ENCODE measurements at places on chromosomes 3 and 15.

DNA sequence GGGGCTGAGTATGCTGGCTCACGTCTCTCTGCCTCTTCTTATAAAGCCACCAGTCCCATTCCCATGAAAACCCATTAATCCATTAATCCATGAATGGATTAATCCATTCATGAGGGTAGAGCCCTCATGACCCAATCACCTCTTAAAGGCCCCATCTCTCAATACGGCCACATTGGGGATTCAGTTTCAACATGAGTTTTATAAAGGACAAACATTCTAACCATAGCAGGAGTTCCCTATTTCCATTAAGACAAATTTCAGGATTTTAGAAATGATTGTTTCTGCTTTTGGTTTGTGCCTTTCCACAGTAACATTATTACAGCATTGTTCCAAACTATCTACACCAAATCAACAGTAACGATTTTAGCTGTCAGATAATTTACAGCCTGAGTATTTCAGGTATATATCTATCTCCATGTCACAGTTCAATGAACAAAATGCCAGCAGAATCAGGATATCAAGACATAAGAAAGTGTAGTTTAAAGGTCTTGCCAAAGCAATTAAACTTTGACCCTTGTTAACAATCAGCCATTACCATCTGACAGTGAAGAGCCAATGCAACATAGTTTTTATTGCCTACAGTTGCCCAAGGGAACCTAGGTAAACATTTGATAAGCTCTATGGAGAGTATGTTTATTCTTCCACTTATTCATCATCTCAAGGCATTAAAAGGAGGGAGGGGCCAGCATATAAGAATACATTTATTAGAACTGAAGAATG is 3.8 kb downstream of the TSPAN3 start:
- DNase-seq = no peak

- DNase-seq = no peak
Measured at GRCh38 chr3:133782454-133782853, 23.2 kb upstream of the SRPRB start.

- no peak for DNase-seq
Measured at GRCh38 chr15:100862162-100862561, 17.5 kb upstream of the ALDH1A3 start.

DNA sequence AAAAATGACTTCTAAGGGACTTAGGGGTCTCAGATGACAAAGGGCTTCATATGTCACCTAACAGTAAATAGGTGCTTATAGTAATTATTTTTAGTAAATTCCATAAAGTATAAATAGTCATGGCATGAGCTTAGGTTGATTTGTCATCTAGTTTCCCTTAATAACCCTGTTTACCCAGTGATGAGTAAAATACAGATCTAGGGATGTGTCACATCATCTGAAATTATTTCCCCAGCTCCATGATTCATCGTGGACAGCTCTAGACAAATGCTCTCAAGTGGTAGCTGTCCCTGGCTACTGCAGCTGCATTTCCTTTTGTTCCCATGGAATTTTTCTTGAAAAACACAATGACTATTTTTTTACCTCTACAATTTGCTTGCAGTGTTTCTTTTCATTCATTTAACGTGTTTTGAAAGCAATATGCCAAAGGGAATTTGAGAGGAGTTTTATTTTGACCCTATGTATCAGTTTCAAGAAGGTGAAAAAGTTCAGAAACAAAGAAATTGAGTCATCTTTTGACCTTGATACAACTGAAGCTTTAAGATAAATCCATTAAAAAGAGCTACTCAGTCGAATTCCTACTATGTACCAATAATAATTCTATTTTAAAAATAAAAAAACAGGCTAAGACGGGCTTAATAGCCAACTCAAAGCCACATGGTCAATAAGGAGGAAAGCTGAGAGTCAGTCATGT is 241.6 kb downstream of the KCNMB2 start:
- DNase-seq = no peak

DNA sequence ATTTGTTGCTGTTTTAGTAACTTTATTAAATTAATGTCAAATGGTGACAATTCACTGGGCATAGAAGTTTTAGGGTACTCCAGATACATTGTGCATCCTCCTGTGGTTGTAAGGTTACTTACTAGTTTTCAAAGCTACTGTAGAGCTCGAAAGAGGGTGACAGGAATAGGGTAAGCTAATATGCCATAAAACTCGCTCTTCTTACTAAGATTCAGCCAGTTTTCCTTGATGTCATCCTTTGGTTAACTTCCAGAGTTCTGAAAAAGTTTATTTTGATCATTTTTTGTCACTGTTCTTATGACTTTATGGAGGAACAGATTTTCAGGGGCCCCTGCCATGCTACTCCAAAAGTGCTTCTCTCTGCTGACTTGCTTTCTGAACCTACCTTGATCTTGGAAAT is 334.8 kb downstream of the PLCL2 start:
- no peak for DNase-seq

- no peak for DNase-seq
Measured at GRCh38 chr3:119308355-119308754, 14.2 kb downstream of the ARHGAP31 start.

GRCh38 chr3:194386648-194387047 is 12.4 kb downstream of the GP5 start:
- no peak for DNase-seq

- no peak for DNase-seq
Measured at GRCh38 chr3:16618721-16619120, 13.5 kb upstream of the DAZL start.

- no peak for DNase-seq
Measured at GRCh38 chr15:31540633-31541032, 214.0 kb downstream of the KLF13 start.

DNA sequence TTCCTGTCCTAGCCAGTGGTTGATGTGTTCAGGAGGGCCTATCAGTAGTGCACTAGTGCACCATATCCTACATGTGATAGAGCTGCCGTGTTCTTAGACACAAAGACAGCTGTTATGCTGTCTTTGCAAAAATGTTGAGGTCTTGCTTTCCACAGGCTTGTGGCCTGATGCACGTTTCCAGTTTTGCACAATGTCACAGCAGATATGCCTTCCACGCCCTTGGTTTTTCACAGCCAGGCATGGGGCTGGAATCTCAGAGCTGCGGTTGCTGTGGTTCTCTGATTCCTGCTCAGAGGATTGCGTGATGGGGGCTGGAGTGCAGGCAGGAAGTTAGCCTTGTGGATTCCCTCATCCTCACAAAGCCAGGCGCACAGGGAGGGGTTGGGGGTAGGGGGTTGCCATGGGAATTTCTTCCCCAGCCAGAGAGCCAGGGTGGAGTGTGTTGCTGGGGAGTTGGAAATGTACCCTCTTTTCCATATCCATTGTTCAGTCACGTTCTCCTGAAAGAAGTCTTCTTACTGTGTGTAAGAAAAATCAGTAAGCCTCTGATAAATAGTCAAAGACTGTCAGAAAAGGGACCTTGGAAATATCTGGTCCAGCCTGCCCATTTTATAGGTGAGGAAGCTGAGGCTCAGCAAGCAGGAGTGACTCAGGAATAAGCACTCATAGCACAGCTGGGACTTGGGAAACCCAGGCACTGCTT is 79.4 kb downstream of the SMAD3 start:
- no peak for DNase-seq

- DNase-seq = no peak
Measured at GRCh38 chr3:126262227-126262626, 81.8 kb upstream of the ALDH1L1 start.

DNA sequence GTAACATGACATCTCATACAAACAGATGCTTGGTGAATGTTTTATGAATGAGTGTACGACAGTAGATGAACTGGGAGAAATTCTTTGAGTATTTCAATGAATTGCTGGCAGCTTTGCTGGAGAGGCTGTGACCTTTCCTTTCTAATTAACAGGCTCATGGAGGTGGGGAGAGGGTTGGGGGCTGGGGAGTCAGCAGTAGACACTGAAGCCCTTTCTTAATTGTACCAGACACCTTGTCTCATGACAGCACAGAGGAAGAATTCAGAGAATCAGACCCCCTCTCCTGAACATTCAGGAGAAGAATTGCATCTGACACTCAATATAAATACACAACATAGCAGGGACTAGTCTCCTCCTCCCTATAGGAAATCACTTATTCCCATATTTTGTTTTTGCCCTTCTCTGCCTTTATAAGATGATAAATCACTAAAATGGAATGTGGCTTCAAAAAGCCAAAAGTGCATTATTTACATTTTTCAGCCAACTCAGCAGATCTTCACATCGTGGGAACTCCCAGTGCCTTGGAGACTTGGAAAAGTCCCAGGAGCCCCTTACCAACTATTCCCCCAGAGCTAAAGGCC is 66.2 kb upstream of the TPM1 start:
- DNase-seq = no peak

GRCh38 chr3:110711130-110711832 is 360.3 kb upstream of the NECTIN3 start:
- DNase-seq = no peak

GRCh38 chr3:21259896-21260295 is 491.1 kb downstream of the ZNF385D start:
- no peak for DNase-seq

GRCh38 chr15:35023804-35024203 is 35.7 kb upstream of the ZNF770 start:
- no peak for DNase-seq

GRCh38 chr15:93141371-93141794 is 52.4 kb upstream of the RGMA start:
- DNase-seq = peak; percentile 31

DNA sequence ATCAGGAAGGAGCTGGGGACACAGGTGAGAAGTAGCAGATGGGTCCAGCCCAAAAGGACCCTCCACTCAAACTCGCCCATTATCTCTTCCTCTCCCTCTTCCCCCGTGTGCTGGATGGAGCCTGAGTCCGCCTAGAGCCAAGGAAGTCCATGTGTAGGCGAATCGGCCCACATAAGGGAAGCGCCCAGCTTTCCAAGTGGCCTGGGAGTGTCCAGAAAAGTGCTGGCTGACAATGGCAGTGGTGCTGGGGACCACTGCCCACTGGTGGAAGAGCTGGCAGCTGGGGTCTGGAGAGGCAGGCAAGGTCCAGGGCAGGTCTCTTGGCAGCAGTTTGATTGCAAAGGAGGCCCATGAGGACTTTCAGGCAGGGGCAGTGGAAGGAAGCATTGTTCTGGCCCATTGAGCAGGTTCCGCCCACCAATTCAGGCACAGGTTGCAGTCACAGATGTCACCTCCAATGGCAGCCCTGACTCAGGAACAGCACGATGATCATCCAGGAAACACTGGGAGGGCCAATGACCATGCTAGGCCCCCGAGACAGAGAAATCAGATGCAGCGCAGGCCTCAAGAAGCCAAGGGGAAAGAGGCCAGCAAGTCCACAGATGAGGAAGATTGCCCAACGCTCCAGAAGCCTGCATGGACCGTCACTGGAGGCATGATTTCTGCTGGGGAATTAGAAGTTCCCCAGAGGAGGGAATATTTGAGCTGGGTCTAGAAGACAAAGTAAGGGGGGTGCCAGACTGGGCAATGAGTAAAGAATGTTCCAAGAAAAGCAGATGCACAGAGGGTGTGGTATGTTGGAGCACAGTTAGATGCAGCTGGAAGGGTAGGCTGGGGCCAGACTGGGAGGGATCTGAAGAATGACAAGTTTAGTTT is 3.0 kb downstream of the MFGE8 start:
- no peak for DNase-seq

DNA sequence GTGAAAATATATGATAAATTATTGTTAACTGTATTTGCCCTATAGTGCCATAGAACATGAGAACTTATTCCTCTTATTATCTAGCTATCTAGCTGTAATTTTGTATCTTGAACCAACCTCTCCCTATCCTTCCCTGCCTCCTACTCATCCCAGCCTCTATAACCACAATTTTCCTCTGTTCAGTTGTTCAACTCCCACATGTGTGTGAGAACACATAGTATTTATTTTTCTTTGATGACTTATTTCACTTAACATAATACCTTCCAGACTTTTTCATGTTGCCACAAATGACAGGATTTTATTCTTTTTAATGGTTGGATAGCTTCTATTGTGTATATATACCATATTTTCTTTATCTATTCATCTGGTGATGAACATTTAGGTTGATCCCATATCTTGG is 85.4 kb upstream of the SUCLG2 start:
- no peak for DNase-seq

GRCh38 chr3:123949641-123950040 is 11.4 kb downstream of the CCDC14 start:
- no peak for DNase-seq

GRCh38 chr3:106819440-106819839 is 557.8 kb upstream of the CCDC54 start:
- no peak for DNase-seq

- no peak for DNase-seq
Measured at GRCh38 chr3:12234906-12235305, 54.0 kb upstream of the PPARG start.

GRCh38 chr3:53254509-53255422 is 1.1 kb downstream of the TKT start:
- peak; percentile 14 for DNase-seq

DNA sequence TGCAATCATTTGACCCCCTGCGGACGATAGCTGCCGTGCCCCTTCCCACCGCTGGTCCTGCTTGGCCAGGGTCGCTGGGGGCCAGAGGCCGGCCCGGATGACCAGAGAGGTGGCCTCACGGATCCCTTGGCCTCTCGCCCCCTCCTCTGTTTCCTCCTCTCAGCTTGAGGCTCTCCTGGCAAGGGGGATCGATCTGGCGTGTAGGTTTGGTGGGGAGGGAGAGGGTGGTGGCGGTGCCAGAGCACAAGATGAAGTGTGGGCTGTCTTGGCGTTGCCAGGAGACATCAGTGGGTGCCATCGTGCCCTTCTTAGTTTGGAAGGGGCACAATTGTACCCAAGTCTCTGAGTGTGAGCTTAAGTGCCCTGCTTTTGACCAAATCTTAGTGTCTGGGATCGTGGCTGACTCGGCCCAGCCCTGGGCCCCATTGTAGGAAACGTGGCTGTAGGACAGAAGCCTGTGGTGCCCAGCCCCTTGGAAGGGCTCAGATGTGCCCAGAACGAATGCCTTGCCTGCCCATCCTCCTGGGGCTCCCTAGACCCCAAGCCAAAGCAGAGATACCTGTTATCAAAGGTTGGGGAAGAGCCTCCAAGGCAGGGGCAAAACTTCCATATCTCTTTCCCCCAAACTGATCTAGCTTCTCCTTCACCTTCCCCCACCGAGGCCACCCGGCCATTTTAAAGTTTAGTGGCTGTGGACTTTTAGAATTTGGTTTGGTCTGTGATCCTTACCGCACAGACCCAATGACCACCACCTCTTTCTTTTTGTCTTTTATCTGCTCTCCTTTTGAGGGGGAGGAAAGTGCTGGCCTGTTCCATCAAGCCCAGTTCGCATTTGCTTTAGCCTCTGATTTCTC is 14.4 kb downstream of the NR2F2 start:
- DNase-seq = no peak

GRCh38 chr15:88616240-88616639 is 4.9 kb upstream of the AEN start:
- DNase-seq = no peak

DNA sequence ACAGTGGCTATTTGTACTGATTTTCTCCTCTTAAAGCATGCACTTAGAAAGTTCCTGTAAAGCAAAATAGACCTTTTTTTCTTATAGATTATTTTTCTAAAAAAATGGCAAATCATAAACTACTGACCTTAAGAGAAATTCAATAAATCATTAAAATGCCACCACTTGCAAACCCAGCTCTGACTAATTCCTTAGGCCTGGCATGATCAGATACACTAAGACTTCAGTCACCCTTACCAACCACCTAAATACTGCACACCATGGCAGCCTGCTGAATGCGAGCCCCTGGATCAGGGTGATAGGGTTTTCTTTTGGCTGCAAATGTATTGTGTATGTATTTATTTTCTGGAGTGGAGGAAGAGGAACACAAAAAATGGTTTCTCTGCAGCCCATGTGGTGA is 370.6 kb upstream of the TBL1XR1 start:
- no peak for DNase-seq

- DNase-seq = no peak
Measured at GRCh38 chr15:72858205-72858604, 74.6 kb upstream of the ADPGK start.
